ENCODE measurements at places on chromosomes 1 and 21.

GRCh38 chr1:246506367-246506673 is 759 bp downstream of the SMYD3 start:
- DNase-seq: no peak

DNA sequence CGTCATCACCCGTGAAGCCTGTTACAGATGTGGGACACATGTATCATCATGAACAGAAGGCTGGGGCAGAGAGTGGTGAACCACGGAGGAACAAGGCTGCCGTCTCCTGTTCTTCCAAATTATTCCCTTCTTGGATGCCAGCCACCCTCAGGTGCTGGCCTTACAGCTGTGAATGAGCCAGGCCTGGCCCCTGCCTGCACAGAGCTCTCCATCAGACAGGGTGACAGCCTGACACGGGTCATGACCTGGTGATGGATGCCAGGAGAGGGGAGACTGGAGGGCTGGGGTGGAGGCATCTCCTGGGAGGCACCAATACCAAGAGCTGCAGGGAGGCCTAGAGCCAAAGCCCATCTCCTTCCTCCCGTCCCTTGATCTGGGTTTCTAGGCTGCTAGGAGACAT is 230.0 kb upstream of the C1orf174 start:
- no peak for DNase-seq

DNA sequence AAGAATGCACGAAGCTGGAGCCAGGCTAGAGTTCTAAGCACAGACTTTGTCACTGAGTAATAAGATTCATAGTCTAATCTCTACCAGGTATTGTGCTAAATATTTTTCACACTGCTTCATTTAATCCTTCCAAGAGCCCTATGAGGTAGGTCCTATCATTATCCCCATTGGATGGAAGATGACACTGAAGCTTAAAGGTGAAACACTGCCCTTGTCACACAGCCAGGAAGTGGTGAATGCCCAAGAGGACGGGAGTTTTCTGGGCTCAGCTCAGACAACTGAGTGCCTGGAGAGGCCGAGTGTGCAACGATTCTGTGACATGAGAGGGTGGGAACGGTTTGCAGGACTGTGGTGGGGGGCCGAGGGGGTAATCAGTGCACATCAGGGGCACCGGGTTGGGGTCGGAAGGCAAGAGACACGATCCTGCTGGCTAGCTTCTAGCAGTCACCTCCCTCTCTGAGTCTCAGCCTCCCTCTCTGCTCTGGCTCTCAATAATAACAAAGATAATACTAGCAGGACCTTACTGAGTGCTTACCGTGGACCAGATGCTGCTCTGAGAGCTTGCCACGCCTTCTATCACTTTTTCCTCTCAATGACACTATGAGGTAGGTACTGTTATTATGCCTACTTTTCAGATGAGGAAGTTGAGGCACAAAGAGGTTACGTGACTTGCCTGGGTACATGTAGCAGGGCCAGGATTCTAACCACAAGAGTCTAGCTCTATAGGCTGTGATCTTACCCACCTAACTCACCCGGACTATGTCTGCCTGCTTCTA is 12.4 kb downstream of the KCNQ4 start:
- no peak for DNase-seq

DNA sequence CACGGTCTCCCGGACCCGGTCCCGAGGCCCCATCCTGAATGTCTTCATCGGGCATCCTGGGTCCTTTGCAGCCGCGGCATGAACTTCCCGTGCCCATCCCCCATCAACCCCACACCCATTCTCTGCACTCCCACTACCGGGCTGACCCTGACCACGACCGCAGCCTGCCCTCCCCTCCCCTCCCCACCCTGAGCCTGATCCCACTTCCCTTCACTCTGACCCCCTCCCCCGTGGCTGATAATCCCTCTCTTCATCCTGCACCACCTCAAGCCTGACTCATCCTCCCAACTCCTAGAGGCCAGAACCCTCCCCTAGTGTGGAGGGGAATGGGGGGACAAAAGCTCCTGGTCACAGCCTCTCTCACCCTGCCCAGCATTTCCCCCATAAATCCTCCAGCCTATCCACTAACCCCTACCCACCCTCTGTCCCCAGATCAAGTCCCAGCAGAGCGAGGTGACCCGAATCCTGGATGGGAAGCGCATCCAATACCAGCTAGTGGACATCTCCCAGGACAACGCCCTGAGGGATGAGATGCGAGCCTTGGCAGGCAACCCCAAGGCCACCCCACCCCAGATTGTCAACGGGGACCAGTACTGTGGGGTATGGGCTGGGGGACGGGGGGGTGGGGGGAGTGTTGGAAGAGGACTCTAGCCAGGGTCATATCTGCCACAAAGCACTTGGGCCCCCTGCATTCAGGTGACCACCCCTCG is 602 bp downstream of the SH3BGRL3 start:
- peak; percentile 64 for DNase-seq

- no peak for DNase-seq
Observed at GRCh38 chr21:28066596-28067387, 925.9 kb downstream of the LTN1 start.

- peak; percentile 85 for DNase-seq
Observed at GRCh38 chr21:29164323-29164942, 34.0 kb downstream of the MAP3K7CL start.

DNA sequence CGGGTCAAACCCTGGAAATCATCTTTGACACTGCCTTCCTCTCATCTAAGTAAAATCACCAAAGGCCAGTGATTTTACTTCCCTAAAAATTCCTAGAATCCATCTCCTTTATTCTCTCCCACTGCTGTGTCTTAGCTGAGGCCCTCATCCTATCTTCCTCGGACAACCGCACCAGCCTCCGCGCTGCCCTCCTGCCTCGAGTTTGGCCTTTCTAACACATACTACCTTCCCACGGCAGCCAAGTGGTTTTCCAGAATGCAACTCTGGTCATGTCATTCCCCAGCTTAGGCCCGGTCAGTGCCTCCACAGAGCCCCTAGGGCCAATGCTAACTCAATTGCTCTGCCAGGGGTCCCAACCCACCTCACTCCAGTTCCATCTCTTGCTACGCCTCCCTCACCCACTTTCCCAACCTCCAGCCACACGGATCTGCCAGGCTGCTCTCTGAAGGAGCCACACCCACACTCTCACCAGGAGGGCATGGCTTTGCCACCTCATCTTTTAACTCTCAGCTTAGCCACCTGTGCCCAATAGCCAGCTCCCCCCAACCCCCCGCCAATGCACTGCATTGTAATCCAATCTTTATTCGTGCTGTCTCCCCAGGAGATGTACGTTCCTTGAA is 6.8 kb downstream of the TMEM9 start:
- DNase-seq: no peak

DNA sequence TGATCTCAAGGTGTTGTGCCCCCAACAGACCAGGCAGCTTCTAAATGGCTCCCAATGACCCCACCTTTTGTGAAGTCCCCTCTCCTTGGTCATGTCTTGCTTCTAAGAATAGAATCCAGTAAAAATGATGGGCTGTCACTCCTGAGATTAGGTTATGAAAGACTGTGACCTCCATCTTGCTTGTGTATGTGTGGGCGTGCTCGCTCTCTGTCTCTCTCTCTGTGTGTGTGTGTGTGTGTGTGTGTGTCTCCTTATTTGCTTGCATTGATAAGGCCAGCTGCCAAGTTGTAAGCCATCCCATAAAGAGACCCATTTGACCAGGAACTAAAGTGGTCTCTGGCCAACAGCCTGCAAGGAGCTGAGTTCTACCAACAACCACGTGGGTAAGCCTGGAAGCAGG is 22.9 kb upstream of the TMEM51 start:
- DNase-seq: no peak

DNA sequence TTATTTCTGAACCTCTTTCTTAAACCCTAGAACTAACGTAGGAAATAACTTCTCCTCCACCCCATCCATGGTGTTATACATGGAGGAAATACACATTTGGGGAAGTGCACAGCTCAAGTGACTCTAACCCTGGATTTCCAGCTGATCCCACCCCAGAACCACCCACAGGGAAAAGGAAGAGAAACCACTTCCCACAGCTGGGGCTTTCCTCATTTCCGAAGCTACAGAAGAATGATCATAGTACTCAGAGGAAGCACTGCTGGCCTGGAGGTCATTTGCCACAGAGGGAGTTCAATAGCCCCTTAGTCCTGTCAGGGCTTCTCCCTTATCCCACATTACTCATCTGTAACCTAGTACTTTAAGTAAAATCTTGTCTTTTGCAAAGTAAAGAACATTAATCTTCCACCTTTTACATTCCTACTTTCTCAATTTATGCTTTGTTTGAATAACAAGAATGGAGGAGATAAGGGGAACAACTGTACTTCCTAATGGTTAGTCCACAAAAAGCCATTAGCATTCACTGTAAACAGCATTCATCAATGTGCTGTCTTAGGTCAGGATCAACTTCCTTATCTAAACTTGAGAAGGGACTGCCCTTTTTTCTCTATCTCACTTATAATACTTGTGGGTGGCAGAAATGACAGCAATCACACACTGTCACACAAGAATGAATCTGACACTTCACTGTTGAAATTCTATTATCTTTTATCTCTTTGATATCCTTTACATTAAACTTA is 63.0 kb upstream of the RGS1 start:
- DNase-seq: no peak

- DNase-seq: no peak
Observed at GRCh38 chr1:235313931-235314678, 13.9 kb downstream of the ARID4B start.

GRCh38 chr21:27047283-27047657 is 80.4 kb upstream of the ADAMTS5 start:
- peak; percentile 61 for DNase-seq

DNA sequence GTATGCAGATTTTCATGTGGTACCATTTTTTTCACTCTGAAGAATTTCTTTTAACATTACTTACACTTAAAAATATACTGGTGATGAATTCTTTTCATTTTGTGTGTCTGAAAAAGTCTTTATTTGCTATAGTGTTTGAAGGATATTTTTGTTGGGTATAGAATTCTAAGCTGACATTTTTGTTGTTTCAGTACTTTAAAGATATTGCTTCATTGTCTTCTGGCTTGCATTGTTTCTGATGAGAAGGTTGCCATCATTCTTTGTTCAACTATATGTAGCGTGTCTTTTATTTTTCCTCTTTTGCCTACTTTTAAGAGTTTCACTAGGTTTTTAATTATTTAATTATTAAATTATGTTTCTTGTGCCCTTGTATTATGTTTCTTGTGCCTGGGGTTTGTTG is 8.0 kb downstream of the HS2ST1 start:
- DNase-seq: no peak

GRCh38 chr1:26317146-26317545 is 612 bp upstream of the CD52 start:
- no peak for DNase-seq

DNA sequence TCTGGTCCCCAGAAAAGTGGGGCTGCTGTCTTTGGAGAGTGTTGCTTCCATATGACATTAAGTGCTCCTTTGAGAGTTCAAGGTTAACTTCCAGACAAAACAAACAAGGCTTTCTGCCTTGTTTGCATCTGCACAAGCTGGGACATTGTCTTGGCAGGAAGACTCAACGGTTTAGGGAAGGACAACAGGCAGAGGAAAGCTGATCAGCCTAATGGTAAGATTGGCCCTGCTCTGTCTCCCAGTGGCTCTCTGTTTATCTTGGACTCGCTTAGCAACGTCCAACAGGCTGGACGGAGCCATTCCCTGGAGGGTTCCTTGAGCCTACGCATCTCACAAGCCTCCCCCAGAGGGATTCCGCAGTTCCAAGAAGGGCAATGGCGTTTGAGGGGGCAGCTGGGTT is 62.2 kb upstream of the SLC44A3 start:
- DNase-seq: no peak

GRCh38 chr1:46011121-46011695 is 121.2 kb downstream of the PIK3R3 start:
- no peak for DNase-seq

DNA sequence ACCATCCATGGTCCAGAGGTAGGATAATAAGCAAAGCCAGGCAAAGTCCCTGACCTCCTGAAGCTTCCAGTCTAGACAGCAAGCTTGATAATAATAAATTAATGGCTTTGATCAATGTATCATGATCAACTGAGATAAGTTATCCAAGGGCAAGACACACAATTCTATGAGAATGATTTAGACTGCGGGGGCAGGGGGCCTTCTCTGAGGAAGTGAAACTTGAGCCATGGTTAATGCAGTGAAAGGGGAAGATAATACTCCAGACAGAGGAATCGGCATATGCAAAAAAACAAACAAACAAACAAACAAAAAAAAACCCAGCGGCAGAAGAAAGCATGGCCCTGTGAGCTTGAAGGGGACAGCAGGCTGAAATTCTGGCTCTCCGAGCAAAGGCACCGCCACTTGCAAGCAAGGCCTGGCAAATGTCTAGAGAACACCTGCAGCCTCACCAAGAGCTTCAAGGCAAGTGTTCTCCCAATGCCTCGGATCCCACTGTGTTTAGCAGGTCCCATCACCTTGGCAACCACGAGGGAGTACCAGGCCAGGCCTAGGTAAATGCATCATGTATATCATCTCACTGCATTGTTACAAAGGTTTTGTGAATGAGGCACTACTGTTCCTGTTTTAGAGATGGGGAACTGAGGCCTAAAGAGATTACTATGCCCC is 24.9 kb downstream of the CSMD2 start:
- no peak for DNase-seq

DNA sequence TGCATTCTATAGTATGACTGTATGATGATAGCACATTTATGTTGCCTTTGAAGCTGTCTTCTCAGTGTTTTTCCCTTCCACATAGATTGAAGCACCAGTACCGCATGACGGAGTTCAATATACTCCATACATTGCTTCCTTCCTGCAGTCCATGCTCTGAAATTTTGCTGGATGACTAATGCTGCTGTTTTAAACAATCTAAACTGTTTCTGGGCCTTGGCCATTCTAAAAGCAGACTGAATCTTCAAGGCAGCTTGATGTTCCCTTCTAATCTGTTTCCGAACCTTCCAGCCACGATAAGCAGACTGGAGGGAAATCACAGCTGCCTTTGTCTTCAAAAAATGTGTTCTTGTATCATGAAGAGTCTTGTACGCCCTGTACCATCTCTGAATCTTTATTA is 36.2 kb upstream of the F13B start:
- DNase-seq: peak; percentile 15

GRCh38 chr1:53693773-53694717 is 44.9 kb downstream of the GLIS1 start:
- DNase-seq: peak; percentile 82

DNA sequence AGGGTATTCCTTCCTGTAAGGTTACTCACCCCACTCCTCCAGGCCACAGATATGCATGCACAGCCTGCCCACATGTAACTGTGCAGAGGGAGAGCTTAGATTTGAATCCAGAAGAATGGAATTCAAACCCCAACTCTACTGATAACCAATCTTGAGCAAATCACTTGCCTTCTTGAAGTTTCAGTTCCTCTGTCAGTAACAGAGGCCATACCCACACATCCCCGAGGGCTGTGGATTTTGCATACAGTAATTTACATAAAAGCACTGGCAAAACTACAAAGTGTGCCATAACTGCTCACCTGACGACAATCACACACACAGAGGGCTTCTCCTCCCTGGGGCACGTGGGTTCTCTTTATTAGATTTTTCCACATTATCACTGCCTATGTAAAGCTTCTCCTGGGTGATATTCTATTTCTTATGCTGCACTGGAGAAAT is 18.6 kb downstream of the CD247 start:
- DNase-seq: no peak

Data from EH (cell line).